ENCODE measurements at places on chromosomes 7 and 10.

DNA sequence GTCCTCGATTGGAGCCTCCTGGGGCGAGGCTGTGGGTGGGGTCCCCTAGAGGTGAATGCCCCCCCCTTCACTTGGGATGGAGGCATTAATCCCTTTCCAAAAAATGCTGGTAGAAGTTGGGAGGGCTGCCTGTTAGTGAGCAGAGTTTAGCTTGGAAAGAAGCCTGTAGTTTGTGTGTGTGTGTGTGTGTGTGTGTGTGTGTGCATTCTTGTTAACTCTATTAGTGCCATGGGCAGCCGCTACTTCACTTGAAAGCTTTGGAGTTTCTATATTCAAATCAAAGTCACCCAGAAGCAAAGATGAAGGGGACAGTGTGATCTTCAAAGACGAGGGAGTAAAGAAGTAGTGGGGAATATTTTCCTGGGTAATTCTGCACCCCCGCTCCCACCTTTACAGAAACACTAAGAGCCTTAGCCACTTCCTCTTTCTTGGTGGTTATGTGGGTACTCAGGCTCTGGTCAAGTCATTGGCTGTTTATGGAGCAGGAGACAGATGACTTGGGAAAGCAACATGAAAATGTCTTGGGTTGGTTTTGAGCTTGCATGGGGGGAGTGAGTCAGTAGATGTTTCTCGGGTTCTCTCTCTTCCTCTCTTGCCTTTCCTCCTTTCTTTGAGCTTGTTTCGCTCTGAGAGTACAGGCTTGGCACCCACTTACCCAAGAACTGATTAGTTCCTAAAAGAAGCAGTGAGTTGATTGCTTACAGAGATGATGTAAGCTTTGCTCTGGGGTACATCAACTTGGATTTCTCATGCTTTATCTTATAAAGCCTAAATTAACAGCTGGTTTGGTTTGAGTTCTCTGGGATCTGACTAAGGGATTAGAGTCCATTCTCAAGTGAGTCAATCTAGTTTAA, 35.9 kb downstream of the TCF7L2 start:
- DNase-seq, result peak; percentile 89

DNA sequence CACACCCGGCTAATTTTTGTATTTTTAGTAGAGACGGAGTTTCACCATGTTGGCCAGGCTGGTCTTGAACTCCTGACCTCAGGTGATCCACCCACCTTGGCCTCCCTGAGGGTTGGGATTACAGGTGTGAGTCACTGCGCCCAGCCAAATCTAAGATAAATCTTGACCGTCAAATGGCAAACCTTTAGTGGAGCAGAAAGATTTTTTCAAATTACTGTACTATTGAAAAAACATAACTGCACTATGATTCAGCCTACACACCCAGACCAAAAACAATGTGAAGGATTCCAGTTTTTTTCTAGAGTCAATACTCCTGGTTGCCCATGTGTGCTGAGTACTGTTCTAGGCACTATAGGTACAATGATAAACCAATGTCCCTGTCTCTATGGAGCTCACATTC, 33.9 kb upstream of the SVIL start:
- no peak for DNase-seq

GRCh38 chr10:34252111-34252510, 563.0 kb downstream of the PARD3 start:
- no peak for DNase-seq

GRCh38 chr7:50835156-50835555, 52.5 kb upstream of the GRB10 start:
- DNase-seq, result no peak

DNA sequence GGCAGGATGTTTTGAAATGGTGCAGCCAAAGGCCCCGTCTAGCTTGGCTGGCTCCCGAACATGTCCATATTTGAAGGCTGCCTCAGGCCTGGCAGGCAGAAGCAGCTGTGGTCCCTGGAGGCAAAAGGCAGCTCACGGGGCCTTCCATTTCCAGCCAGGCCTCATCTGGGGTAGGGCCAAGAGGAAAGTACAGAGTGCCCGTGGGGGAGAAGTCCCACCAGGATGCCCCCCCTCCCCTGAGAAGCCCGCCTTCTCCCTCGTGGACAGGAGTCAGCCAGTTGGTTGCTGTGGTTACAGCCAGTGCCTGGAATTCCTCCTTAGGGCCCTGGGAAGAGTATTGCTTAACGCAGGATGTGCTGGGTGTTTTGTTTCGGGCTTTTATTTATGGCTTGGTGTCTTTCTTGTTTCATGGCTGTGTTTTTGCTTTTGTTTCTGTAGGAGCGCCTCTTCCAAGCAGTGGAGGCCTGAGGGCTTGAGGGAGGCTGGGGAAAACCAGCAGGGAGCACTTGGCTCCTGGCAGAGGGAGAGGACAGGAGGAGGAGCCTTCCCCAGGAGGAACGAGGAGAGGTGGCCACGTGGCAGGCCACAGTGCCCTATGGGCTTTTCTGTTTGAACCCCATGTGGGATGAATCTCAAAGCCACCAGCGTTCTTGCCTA, 45.4 kb downstream of the CHST3 start:
- DNase-seq, result no peak

DNA sequence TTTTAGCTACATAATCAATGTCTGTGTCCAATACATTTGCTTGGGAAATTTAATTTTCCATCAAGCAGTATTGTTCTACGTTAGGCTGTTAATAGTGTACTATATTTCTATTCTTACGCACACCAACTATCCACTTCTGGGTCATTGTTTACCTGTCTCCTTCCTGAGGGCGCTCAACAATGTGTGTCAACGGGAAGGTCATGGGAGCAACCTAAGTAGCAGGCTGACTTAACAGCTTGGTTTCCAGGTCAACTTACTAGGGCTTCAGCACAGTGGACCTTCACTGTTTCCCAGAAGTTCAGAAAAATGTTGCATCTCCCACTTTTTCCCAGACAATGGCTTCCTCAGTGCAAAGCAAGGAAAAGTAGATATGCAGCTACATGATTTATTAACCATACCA, 13.7 kb downstream of the THSD7A start:
- DNase-seq, result no peak

- DNase-seq, result no peak
These were observed 146.7 kb downstream of the GRM3 start for GRCh38 chr7:86790383-86790782.

DNA sequence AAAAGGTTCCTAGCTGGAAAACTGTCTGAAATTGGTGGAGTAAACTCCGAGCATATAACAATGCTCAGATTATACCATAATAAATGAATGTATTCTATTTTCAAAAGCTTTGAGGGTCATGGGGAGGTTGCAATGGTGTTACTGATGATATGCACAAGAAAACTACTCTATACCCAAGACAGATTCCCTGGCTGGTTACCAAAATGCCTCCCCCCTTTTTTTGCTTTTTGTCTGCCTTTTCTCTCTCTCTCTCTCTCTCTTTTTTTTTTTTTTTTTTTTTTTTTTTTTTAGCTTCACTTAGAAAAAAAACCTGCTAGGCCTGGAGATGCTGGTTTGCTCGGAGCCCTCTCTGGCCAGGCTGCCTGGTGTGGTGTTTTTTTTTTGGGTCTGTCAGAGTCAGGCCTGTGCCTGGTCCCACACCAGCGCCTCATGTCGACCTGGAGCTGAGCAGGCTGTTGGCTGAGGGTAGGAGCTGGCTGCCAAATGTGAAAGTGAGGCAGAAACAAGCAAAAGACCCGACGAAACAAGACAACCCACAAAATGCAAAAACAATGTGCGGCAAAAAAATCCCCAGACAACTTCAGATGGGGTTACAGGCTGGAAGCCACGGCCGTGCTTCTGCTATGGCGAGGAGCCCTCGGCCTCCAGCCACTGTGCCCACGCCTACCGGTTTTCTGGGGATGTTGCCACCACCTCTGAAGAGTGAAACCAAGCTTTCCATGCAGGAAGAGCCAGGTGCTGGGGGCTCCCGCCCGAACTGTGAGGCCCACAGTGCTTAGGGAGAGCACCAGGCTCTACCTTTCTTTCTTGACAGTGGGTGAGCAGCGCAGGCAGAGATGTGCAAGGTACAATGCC, 59.9 kb upstream of the EFCAB10 start:
- no peak for DNase-seq

DNA sequence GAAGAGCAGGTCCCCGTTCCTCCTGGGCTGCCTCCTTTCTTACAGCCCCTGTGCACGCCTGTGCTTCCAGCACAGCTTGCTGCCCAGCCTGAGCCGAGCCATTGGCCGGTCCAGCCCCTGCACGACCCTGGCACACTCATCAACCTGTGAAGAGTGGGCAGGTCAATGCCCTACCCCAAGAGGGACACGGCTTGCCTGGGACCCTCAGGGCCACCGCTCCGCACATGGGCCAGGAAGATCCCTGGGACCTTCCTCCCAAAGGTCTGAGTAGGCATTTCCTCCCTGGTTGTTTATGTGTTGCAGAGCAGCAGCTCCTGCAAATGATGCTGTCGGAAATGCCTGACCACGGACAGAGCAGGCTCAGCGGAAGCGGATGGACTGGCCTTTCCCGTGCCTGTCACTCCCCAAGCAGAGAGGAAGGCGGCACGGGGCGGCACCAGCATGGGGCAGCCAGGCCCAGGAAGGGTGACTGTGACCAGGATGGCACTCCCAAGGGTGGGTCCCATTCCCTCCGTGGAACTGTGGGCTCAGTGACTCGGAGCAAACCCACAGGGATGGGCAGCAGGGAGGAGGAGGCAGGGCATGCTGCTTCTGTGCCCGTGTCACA, 252.5 kb downstream of the TNS3 start:
- no peak for DNase-seq

GRCh38 chr10:131758062-131758938, 142.5 kb upstream of the PPP2R2D start:
- no peak for DNase-seq

- no peak for DNase-seq
These were observed 35.8 kb downstream of the HECW1 start for GRCh38 chr7:43148161-43148731.

GRCh38 chr7:151249034-151249731, 689 bp upstream of the SMARCD3 start:
- peak; percentile 81 for DNase-seq

GRCh38 chr7:103343758-103344452, 662 bp downstream of the DNAJC2 start:
- peak; percentile 73 for DNase-seq

DNA sequence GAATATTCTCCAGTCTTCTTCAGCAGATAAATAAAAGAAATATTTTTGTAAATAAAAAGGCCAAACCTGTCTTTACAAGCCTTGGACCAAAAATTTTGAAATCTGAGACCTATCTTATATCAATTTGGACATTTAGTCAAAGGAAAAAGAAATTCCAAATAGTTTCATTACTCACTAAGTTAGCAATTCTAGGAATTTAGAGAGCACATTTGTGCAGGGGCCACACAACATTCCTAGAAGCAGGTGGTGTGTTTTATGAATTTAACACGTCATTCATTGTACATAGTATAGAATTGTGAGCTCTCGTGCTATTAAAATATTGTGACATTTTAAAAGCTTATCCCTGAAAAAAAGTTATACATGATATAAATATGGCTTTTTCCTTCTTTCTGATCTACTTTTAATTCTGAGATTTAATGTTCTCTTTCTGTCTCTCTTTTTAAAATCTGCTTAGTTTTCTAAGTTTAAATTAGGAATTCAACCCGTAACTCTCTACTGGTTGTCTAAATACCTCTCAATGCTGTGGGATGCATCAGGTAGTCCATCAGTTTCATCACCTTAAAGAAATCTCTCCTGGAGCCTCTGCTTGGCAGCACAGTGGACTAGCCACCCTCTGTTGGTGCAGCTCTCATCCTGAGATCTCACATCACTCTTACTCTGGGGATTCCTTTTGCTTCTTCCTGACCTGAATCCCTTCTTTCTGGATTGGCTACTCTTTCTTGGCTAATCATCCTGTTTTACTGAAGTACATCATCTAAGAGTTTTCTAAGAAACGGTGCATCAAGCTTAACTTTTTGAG, 124.5 kb downstream of the SEMA3E start:
- DNase-seq, result no peak

GRCh38 chr7:158958618-158959017, 102.3 kb downstream of the DYNC2I1 start:
- no peak for DNase-seq

DNA sequence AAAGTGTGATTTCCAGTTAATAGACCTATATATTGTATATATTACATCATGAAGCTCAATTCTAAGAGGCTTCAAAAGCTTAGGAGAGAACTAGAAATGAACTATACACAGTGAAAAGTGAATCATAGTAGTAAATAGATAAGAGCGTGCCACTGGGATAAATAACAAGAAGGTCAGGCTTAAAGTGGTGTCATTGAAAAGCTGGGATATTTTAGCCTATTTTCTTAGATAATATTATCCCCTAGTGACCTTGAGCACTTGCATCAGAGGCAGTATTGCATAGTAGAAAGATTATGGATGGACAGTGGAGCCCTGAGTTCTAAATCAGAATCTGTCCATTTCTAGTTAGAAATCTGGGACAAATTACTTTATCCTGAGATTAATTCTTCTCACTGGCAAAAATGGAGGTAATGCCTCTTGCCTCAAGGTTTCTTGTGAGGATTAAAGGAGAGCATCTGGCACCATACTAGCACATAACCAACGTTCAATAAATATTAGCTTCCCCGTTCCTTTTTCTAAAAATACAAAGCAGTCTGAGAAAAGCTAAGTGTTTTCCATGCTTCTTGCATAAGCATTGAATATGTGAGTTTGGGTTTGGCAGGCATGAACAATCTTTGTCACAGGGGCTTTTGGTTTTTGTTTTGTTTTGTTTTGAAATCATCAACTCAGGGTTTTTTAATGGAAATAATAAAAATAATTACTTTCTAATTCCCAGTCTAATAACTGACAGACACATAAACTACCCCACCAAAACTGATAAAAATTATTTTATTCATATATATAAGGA, 27.3 kb upstream of the MACC1 start:
- DNase-seq, result no peak

DNA sequence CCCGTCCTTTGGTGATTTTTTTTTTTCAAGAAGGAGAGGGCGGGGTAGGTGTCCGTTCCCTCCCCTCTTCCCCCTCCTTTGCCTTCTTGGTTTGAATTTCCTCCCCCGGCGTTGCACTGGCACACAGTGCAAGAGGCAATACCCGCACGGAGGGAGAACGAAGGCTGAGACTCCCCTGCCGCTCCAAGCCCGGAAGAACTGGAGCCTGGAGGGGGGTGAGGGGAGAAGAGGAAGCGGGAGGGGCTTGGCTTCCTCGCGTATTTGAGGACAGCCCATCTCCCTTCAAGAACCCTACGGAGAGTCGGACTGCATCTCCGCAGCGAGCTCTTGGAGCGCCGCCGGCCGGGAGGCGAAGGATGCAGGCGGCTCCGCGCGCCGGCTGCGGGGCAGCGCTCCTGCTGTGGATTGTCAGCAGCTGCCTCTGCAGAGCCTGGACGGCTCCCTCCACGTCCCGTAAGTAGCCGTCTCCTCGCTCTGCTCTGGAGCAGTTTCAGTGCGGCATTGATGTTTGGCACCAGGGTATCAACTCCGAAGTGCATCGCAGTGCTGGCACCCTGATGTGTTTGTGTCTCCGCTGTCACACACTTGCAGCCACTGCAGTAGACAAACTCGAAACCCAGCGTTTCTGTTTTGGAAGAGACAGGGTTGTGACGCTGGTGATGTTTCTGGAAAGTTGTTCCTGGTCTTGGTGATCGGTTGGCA, at the start of gene CNTNAP2:
Gene CNTNAP2 (plus strand): TSS at position 281 of the 702 bp plus-strand sequence. CDS start 76 bp downstream, at position 357.
- no peak for DNase-seq

GRCh38 chr7:26633557-26633956, 230.8 kb downstream of the SKAP2 start:
- DNase-seq, result no peak
